ENCODE measurements at places on chromosomes 5 and 9.

DNA sequence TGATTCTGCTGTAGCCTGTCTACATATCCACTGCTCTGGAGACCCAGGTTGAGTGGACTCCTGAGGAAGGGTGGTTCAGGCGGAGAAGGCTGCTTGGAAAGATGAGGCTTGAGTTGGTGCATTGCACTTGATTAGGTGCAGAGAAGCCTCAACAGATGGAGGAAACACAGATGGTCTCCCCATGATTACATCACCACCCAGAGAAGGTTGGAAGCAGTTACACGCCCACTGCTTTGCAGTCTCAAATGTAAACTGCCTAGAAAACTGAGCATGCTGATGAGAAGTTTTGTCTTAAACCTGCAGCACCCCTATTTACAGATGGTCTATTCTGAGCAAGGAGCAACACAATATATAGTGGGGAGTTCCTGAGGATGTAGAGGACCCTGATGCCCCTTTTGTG is 266.6 kb downstream of the PIK3R1 start:
- H3K4me1 ChIP-seq, result no peaks in the 10 kb centered on the region
- DNase-seq, result no peak
- H3K27ac ChIP-seq, result no peak overlapping the region
- no peaks in the 10 kb centered on the region for H3K27me3 ChIP-seq
- no peaks in the 10 kb centered on the region for H3K36me3 ChIP-seq

DNA sequence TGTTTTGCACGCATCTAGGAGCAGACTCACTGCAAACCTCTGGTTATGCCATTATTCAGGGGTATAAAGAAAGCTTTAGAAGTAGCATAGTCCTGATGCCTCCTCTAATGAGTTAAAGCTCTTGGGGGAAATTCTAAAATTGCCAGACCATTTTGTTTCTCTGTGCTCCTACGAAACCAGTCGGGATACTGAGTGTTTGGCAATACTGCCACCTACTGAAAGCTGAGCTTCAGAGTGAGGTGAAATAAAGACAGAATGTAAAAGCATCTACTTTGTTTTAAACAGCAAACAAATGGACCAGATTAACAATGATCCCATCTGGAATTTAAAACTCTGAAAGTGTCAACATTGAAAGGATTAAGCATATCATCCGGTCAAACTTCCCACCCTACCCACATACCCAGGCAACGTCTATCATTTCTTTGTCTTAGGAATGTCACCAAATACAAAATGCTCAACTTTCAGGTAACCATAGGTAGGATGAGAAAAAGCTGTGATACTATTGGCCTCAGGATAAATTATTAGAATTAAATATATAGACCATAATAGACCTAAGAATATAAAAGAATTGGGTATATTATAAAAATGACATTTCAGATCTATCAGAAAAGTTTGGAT is 77.8 kb upstream of the SHISAL2B start:
- H3K27me3 ChIP-seq, result peaks cover 3% of the 10 kb centered on the region
- no peak for DNase-seq
- no peak overlapping the region for H3K4me3 ChIP-seq
- no peaks in the 10 kb centered on the region for H3K4me1 ChIP-seq
- no peaks in the 10 kb centered on the region for H3K36me3 ChIP-seq
- H3K27ac ChIP-seq, result no peak overlapping the region

- H3K36me3 ChIP-seq, result no peaks in the 10 kb centered on the region
- peak overlapping the region; percentile 47 for H3K4me3 ChIP-seq
- peaks cover 19% of the 10 kb centered on the region for H3K27me3 ChIP-seq
- no peak overlapping the region for H3K27ac ChIP-seq
Measured at GRCh38 chr5:171336521-171337209, 27.6 kb downstream of the TLX3 start.

GRCh38 chr5:88502179-88503040 is 233.8 kb upstream of the TMEM161B start:
- peak overlapping the region; percentile 71 for H3K27ac ChIP-seq
- DNase-seq, result peak; percentile 7
- peak overlapping the region; percentile 45 for H3K4me3 ChIP-seq
- H3K4me1 ChIP-seq, result peaks cover 2% of the 10 kb centered on the region

GRCh38 chr5:168413596-168413995 is 72.7 kb upstream of the RARS1 start:
- no peak overlapping the region for H3K4me3 ChIP-seq
- no peak overlapping the region for H3K27ac ChIP-seq
- H3K27me3 ChIP-seq, result peaks cover 1% of the 10 kb centered on the region
- no peaks in the 10 kb centered on the region for H3K4me1 ChIP-seq
- no peak for DNase-seq
- no peaks in the 10 kb centered on the region for H3K36me3 ChIP-seq

DNA sequence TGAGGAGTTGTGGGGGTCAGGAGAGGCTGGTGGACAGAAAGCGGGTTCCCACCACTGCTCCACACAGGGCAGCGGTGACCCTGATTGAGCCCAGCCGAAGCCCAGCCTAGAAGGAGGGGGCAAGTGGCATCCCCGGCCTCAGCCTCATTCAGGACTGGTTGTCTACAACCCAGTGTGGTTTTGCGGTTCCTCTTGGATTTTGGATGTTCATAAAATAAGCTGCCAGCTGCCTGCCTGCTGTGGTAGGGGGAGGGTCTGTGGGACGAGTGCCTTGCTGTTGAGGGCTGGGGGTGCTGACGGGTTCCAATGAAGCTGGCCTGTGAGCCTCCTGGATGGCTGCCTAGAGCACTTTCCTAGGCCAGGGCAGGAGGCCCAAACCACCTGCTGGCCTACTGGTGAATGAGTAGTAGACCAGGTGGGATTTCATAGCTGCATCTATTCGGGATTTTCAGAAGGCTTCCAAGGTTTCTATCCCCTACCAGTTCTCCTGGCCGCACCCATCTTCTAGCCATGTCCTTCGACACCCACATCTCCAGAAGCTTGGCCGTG is 102.4 kb downstream of the NDFIP1 start:
- H3K36me3 ChIP-seq, result no peaks in the 10 kb centered on the region
- H3K4me3 ChIP-seq, result no peak overlapping the region
- H3K27me3 ChIP-seq, result no peaks in the 10 kb centered on the region

DNA sequence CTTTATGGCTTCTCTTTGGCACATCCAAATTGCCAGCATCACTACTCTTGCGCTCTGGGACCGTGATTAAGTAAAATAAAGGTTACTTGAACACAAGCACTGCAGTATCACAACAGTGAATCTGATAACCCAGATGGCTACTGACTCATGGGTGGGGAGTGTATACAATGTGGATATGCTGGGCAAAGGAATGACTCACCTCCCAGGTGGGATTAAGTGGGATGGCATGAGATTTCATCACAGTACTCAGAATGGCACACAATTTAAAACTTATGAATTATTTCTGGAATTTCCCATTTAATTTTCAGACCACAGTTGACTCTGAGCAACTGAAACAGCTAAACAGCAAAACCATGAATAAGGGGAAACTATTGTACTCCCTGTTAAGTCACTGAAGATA is 4.3 kb downstream of the GFM2 start:
- no peaks in the 10 kb centered on the region for H3K27me3 ChIP-seq
- H3K4me1 ChIP-seq, result peaks cover 17% of the 10 kb centered on the region

DNA sequence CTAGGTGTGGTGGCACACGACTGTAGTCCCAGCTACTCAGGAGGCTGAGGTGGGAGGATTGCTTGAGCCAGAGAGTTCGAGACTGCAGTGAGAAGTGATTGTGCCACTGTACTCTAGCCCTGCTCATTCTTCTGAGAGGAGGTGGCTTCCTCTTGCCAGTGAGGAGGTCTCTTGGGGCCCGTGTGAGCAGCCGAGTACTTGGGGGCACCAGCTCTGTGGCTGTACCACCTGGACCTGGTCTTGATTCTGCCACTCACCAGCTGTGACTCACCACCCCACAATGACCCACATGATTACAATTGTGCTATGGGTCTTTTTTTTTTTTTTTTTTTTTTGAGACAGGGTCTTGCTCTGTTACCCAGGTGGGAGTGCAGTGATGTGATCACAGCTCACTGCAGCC is 18.0 kb upstream of the CRB2 start:
- DNase-seq, result no peak
- no peaks in the 10 kb centered on the region for H3K36me3 ChIP-seq
- H3K27me3 ChIP-seq, result no peaks in the 10 kb centered on the region
- H3K27ac ChIP-seq, result no peak overlapping the region

- no peaks in the 10 kb centered on the region for H3K4me1 ChIP-seq
- H3K4me3 ChIP-seq, result no peak overlapping the region
- no peak overlapping the region for H3K27ac ChIP-seq
- H3K27me3 ChIP-seq, result no peaks in the 10 kb centered on the region
- DNase-seq, result no peak
Measured at GRCh38 chr5:169670769-169671525, 33.9 kb downstream of the DOCK2 start.

- H3K27me3 ChIP-seq, result no peaks in the 10 kb centered on the region
- H3K36me3 ChIP-seq, result no peaks in the 10 kb centered on the region
- no peak overlapping the region for H3K4me3 ChIP-seq
- no peaks in the 10 kb centered on the region for H3K4me1 ChIP-seq
Measured at GRCh38 chr5:148970228-148970627, 92.6 kb downstream of the SH3TC2 start.

DNA sequence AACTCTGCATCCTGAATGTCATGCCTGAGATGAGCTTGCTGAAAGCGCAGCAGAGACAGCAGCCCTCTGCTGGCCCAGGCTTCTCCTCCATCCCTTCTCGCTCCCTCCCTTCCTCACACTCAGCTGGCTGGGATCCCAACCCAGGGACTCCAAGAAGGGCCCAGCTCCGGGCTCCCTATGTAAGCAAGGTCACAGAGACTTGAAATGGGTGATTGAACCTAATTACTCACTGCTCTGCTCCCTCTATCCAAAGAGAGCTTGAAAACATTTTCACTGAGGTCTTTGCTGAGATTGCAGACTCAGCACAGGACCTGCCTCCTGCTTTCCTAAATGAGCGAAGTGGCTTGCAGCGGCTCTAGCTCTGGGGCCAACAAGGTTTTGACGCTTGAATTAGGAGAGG is 42.8 kb downstream of the RAPGEF1 start:
- H3K4me1 ChIP-seq, result peaks cover 57% of the 10 kb centered on the region
- no peak overlapping the region for H3K27ac ChIP-seq
- no peak for DNase-seq
- H3K4me3 ChIP-seq, result no peak overlapping the region
- H3K27me3 ChIP-seq, result no peaks in the 10 kb centered on the region

DNA sequence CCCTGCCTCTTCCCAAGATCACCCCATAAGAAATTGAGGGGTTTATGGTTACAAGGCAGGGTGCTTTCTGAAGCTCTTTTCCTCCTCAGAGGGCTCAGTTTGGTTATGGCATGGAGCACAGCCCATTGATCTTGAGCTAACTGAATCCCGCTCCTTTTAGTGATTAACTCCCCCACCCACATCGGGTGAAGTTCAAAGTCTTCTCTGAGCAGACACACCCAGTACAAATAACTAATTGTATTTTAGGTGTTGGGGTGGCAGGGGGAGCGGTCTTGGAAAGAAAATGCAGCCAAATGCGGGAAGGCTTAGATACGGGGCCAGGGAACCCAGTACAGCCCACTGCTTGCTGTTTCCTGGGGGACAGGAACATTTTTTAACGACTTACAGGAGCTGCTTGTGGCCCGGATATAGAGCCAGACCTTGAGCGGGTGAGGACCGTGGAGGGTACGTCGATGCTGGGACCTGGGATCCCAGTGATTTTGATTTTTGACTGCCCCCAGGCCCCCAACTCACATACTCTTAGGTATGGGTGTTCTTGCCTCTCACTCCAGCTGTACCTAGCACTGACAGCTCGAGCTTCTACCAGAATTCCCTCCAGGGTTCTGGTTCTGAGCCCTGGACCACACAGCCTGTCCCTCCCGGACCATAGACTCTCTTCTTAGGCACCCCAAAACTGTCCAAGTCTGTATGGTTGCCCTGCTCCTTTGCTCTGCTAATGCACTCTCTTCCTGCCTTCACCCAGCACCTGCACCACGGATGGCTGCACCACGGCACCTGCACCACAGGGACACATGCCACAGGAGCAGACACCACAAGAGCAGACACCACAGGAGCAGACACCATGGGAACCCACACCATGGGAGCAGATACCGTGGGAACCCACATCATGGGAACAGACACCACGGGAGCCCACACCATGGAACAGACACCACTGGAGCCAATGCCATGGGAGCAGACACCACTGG is 18.3 kb upstream of the RXRA start:
- no peak overlapping the region for H3K4me3 ChIP-seq
- H3K27ac ChIP-seq, result no peak overlapping the region
- no peaks in the 10 kb centered on the region for H3K36me3 ChIP-seq
- H3K27me3 ChIP-seq, result no peaks in the 10 kb centered on the region

Data from T-cell (primary cell).